SK-MEL-5 (cell line): ENCODE measurements at places on chromosomes 2 and 18. TPM values are rescaled to one million over a fixed set of nuclear protein-coding genes. Genes with fewer than 3 reads are reported as not detected.
A peak's percentile ranks its signal among the peaks of the same experiment; 100 is the strongest.

DNA sequence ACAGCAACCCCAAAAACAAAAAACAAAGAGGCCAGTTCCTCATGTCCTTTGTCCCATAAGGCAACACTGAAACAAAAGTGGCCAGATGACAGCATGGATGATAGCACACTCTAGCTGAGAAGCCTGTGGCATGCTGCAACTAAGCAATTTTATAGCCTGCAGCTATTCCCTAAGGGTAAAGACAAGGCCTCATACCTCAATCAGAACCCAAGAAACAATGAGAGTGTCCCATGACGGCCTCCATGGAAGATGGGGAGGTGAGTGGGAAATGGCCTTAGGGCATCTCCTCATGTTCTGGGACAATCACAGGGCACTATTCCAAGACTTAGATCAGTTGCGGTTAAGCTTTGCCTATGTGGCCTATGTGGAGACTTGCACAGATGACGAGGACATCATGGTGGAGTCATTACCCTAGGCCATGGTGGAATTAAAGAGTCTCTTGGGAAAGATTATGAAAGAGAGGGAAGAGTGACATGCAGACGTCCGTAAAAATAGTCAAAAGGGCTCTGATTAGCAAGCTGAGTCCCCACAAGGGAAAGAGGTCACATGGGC, 103.1 kb downstream of the INO80D start:
- no peak for DNase-seq

DNA sequence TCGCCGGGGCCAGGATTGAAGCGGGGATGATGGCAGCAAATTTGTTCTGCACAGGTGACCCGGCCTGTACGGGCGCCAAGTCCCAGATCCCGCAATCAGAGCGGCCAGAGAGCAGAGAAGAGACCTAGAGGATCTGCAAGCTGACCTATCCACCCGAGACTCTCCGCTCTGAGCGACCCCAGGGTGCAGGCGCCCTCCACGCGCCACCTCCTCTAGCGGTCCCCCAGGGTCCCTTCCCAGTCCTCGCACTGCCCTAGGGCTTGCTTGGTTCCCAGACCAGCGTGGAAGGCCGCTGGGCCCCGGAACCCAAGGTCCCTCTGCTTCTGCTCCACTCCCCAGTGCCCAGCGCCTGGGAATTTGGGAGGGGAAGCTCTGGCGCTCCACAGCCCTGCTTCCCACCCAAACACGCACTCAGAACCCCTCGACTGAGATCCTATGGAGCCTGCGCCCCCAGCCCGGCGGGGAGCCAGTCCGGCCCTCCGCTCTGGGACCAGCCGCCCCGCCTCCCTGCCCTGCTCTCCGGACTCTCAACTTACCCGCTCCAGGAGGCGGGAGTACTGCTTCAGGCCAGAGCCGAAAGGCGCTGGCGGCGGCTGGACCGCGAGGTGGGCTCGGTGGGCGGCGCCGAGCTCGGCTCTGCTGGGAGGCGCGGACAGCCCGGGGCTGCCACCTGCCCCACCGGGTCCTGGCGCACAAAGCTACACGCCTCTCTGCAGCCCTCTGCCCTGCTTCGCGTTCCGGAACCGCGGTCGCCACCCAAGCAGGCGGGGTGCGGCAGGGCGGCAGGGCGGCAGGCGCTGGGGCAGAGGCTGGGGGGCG, 3.0 kb upstream of the SIX3 start:
- DNase-seq, result no peak

Gene G6PC2
- total RNA-seq, result not detected in 2 replicates

Gene SLC19A3
- total RNA-seq, result 1.4 and 1.6 TPM in 2 replicates

GRCh38 chr2:25822190-25823117, 55.8 kb downstream of the ASXL2 start:
- DNase-seq, result no peak

DNA sequence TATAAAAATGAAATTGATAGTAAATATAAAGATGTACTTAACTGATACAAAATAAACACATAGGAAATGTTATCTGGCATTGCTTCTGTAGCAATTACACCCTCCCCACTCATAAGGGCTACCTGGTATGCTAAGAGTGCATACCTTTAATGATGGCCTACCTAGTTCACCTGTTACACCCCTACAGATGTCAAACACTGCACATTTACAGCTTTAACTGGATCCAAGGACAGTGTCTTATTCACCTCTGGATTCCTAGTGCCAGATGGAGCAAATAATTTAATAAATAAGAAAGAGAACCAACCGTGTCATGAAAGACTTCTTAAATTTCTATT, 15.3 kb upstream of the SEC11C start:
- DNase-seq, result no peak

Gene ONECUT2
- 1.8 and 2.0 TPM in 2 replicates for total RNA-seq

GRCh38 chr2:38937548-38937947, 47.9 kb downstream of the ARHGEF33 start:
- no peak for DNase-seq

DNA sequence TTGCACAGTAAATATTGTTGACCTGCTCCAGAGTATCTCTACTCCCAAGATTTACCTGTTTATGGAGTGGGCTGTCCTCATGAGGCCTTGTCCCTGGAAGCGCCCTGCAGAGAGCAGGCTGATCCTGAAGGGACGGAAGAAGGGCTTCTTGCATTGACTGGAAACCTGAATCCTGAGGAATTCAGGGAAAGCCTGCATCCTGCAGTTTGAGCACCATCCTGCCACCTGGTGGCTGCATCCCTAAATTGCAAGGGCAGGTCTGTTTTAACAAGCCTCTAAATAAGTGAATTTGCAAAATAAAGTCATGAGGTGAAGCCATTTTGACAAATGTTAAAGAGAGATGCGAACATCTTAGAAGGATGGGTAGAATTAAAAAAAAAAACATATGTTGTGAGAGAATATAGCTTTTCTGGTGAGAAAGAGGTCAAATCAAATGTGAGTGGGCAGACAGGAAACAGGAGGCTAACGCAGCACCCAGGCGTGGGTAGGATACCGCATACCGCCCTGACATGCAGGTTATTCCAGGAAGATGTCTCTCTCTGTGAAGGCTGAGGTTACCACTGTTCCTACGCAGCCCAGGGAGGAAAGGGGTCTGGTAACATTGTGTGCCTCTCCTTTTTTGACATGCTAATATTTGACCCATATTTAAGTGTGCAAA, 754.9 kb downstream of the RNF144A start:
- DNase-seq, result peak; percentile 73

- no peak for DNase-seq
Measured at GRCh38 chr2:74385396-74385795, 5.3 kb upstream of the DCTN1 start.

DNA sequence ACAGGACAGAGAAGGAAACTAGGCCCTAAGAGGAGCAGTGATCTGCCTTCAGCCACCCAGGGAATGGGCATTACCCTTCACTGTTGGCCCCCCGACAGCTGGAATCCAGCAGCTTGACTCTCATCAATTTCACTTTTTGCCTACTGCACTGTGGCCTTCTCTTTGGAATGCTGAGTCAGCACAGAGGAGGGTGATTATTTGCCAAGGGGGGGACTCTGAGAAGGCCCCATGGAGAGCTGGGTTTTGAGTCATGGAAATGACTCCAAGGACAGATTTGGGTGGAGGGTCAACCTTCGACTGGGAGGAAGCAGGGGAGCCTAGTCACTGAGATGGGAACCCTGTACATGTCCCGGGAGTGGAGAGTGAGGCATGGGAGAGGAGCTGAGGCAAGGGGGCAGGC, 38.1 kb upstream of the NTSR2 start:
- DNase-seq, result no peak

Gene WNT6
- total RNA-seq, result not detected in 2 replicates

DNA sequence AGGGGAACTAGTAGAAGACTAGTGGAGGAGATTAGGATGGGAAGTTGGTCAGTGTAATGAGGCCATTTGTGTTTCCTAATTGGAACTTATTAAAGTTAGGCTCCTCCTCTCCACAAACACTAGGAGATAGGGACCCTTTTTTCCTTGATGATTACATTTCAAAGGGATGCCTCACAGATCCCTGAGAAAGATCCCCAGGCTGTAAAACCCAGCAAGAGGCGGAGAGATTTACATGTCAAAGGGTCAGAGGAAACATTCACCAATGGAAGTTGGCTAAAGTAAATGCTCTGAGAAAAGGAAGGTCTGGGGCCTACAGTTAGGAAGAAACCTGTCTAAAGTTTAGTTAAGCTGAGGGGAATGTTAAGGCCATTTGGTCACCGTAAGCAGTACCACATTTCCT, 1.4 kb upstream of the CCDC85A start:
- no peak for DNase-seq

GRCh38 chr2:22377268-22377667, 1007.7 kb upstream of the KLHL29 start:
- DNase-seq, result no peak

DNA sequence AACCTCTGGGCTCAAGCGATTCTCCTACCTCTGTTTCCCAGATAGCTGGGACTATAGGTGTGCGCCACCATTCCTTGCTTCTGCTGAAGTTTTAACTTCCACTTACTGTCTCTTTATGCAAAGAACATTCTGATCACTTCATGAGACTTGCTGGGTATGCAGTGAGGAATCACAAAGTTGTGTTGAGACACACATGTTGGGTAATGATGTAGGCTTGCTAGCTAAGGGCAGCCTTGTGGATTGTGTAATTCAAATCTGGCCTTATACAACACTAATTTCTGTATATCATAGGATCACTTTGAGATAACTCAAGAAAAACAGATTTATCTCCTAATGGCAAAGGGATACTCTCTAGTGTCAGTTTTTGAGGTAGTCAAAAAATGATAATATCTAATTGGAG, 24.2 kb downstream of the XRCC5 start:
- no peak for DNase-seq

Gene GYPC
- total RNA-seq, result 439 and 444 TPM in 2 replicates

Gene RSAD2
- 0.48 TPM in 1 of 2 replicates, not detected in the other for total RNA-seq

- no peak for DNase-seq
Measured at GRCh38 chr2:10329580-10329879, 26.8 kb downstream of the HPCAL1 start.

Gene CNGA3
- total RNA-seq, result not detected in 2 replicates

DNA sequence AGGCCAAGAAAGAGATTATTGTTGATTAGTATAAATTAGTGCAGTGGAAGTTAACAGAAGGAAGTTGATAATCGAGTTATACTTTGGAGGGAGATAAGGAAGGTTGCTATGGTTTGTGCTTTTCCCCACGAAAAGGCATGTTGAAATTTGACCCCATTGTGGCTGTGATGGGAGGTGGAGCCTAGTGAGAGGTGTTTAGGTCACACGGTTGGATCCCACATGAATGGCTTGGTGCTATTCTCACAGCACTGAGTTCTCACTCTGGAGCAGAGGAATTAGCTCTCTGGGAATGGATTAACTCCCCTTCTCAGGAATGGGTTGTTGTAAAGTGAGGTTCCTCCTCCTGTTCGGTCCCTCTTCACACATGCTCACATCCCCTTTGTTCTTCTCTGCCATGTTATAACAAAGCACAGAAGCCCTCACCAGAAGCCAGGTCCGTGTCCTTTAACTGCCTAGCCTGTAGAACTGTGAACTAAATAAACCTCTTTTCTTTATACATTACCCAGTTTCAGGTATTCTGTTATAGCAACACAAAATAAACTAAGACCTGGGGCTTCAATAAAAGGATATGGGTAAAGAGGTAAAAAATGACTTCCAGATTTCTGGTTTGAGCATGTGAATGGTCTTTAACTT, 21.9 kb downstream of the PIGN start:
- no peak for DNase-seq

Gene PLEKHA3
- total RNA-seq, result 12.4 and 14.0 TPM in 2 replicates

DNA sequence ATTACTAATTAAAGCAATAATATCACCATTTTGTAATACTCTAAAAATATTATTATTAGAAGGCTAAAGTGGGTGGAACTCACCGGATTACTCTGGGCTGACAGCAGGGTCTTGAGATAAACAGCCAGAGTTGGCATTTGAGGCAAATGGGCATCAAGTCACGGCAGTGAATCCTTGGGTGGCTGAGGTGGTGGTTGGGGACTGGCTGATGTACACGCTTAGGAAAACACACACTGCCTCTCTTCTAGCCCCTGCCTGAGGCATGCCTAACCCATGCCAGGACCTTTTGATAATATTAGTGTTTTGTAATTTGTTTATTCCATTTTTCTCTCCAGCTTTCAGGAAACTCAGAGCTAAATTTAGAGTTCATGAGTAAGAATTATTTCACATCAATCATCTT, 76.8 kb downstream of the ACKR3 start:
- no peak for DNase-seq

- DNase-seq, result no peak
Measured at GRCh38 chr2:196088203-196088602, 19.6 kb upstream of the DNAH7 start.

Gene PRSS56
- total RNA-seq, result not detected in 2 replicates

Gene TMEM237
- 21.3 and 25.0 TPM in 2 replicates for total RNA-seq

Gene ITSN2
- 29.7 and 39.5 TPM in 2 replicates for total RNA-seq

DNA sequence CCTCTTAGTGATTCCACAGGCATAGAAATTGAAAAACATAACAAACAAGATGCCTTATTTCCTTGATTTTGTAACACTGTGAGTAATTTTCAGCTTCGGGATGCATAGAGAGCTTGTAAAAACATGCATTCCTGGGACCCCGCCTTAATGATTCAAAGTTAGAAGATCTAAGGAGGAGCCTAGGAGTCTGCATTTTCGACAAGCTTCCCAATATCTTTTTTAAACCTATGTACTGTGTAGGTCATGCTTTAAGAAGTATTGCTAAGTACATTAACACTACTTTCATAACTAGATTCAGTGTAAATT, 109.8 kb upstream of the ZNF516 start:
- no peak for DNase-seq

DNA sequence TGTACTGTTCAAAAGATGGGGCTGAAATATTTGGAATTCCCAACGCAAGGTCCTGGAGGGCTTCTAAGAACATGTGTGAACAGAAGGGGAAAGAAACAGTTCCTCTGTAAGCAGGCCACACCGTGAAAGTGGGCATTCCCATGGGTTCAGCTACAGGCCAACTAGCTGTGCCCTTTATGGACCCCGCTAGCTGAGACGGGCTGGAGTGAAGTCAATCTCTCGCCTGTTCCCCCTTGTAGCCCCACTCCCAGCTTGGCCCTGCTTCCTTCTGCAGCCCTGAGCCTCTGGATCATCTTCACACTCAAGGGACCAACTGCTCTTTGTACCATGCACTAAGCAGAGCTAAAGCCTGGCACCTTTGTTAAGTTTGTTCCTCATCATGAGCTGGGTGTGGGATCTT, 55.4 kb downstream of the POLR1A start:
- DNase-seq, result no peak

DNA sequence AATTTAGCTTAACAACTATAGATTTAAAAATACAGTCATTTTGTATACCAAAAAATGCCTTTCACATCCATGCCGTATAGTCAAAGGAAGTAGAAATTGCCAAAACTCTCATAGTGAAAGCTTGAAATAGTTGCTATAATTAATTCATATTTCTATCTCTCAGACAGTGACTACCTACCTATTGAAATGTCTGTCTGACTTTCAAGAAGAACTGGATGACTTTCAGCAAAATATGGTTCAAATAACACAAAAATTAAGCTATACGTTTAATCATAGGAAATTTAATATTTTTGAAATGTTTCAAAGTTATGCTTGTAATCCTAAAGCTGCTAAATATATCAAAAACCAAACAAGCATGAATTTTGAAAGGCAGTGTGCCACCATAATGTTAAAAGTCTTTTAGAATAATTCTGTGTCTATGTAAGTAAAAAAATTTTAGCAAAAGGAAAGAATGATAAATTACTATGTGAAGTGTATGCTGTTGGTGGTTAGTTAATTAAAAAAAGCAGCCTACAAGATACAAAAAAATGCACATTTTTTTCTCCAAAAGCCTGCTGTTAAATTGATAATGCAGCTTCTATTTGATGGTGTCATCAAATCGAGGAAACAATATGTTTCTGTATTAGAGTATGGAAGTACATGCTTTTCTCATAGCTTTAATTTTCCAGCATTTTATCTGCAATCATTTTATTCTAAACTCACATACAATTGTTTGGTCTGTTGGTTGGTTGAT, 57.7 kb upstream of the ST6GAL2 start:
- no peak for DNase-seq

GRCh38 chr2:149489452-149489851, 98.1 kb downstream of the MMADHC start:
- no peak for DNase-seq

Gene CYTIP
- total RNA-seq, result not detected in 2 replicates
